ENCODE measurements at places on chromosomes 12 and 14.

DNA sequence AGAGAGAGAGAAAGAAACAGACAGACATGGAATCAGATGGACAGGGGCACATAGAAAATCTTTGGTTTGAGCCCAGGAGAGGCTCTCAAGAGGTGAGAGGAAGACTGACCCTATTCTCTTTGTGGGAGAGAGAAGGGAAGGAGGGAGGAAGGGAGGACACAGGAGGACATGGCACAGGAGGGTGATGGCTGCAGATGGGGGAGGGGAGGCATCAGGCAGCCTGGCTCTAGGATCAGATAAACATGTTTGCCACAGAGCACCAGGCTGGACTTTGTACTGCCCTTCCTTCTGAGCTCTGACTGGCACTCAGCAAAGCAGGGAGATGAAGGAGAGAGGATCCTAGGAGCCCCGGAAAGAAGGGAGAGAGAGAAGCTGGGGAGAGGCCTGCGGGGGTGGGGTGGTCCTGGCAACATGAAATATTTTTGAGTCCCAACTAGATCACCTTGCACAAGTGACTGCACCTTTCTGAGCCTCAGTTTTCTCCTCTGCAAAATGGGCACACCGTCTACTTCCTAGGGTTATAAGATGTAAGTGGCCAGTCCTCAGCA lies 6.1 kb downstream of the HNF1A start:
- DNase-seq, result no peak

DNA sequence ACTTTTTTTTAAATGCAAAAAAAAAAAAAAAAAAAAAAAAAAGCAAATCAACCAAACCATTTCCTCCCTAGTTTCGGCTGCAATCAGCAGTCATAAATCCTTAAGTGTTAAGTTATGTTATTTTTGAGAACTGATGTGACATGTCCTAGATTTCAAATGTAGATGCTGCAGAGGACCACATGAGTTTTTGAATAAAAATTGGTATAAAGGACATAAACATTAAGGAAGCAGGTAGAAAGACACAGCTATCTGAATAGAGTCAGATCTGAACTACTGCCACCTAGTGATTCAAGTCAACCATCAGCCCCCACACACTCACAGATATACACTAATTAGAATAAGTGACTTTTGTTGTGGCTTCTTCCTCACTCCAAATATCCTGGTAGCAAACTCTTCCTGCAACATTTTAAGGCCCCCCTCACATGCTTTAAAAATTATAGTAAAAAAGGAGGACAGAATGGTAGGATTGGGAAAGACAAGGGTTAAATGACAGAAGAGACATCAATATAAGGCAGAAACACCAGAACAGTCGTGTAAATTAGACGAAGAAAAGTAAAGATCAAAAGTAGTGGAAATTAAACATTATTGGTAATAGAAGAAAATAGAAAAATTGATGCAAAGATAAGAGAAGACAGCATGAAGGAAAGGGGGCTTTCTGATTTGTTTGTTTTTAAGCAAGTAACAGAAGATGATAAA lies 394.5 kb upstream of the ATP2B1 start:
- DNase-seq, result no peak

DNA sequence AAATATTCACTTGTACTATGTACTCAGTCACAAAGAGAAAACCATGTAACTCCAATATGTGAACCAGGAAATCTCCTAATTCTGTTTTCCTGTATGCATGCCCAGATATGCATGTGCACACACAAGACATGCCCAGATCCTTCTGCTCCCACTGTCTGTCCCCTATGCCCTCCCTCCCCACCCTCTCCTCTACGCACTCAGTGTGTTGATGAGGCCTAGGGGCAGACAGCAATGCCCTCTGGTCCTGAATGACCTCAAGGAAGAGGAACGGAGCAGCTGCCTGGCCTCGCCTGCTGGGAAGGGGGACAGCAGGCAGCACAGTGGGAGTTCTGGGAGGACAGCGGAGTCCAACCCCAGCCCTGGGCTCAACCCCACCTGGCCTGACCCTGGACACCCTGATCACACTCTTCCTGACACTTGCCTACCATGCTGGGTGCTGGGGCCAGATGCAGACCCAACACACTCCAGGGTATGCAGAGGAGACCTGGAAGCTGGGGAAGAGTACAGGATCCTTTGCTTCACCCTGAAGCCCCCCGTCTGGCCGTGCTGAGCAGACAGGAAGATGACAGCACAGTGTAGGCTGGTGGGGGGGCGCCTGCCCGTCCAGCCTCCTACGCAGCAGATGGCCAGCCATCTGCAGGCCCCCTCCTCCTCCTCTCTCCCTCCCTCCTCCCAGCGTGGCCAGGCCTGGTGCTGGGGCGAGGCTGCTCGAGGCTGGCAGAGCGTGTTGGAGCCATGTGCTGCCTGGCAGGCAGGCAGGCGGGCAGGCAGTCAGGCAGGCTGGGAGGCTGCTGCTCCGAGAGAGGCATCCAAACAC lies 106.6 kb upstream of the NCOR2 start:
- DNase-seq, result no peak

GRCh38 chr14:89534902-89535685 lies 118.1 kb upstream of the FOXN3 start:
- no peak for DNase-seq

DNA sequence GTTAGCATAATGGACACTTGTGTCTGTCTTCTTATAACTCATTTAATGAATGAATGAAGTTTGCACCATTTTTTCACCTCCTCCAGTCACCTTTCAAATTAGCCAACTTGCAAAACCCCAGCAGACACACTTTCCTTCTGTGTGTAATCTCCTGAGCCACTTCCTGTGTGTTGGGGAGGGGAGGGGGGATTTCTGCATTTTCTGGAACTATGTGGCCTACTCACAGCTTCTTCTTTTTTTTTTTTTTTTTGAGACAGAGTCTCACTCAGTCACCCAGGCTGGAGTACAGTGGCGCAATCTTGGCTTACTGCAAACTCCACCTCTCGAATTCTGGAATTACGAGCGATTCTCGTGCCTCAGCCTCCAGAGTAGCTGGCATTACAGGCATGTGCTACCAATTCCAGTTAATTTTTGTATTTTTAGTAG lies 4.1 kb upstream of the SERPINA1 start:
- no peak for DNase-seq

GRCh38 chr12:100671396-100672074 lies 98.1 kb downstream of the GAS2L3 start:
- DNase-seq, result no peak

GRCh38 chr12:130031571-130032189 lies 127.9 kb upstream of the TMEM132D start:
- peak; percentile 40 for DNase-seq

Data from stimulated activated CD4-positive, alpha-beta T cell treated with anti-CD3 and anti-CD28 coated beads, Interleukin-12 subunit alpha, Interleukin-12 subunit beta, amount 100 ng/mL, for 48 hours (primary cell).